Activated T-cell treated with anti-CD3 and anti-CD28 coated beads, Interleukin-2, amount 50 U/mL, for 4 hours (primary cell): ENCODE measurements at places on chromosomes 11 and 22. TPM values are rescaled to one million over a fixed set of nuclear protein-coding genes. Genes with fewer than 3 reads are reported as not detected.

Gene LMO1
- total RNA-seq = not detected

Gene WNT7B
- 0.05 TPM for total RNA-seq

Gene SPI1
- 2.3 TPM for total RNA-seq

DNA sequence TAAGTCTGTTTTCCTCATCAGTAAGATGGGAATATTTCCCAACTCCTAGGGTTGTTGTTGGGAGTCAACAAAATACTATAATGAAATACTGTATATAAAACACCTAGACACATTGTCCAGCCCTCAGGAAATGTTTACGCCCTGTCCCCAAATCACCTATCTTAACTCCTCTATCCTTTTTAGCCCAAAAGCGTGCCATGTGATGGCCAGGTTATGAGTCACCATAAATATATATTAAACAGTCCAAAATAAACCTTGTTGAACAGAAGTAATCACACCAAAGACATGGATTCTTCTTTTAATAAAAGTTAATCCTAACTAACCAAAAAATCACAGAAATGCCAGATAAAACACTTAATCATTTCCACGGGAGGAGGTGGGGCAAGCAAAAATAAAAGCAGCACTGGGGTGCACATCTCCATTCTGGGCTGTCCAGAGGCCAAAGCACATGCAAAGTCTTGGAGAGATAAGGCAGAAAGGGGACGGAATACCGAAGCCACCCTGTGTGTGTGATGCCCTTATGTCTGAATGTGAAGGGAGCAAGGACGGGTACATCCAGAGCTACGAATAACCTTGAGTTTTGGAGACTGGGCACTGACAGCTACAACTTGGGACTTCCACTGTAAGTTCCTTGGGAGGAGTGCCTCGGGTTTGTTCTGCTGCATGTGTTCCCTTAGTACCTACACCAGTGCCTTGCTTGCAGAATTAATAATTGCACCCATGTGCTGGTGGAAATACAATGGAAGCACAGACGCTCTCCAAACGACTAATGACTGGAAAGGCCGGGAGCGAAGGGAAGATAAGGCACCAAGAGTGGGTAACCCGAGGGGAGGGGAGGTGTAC, 1.1 kb downstream of the OSBP start:
- DNase-seq = no peak

DNA sequence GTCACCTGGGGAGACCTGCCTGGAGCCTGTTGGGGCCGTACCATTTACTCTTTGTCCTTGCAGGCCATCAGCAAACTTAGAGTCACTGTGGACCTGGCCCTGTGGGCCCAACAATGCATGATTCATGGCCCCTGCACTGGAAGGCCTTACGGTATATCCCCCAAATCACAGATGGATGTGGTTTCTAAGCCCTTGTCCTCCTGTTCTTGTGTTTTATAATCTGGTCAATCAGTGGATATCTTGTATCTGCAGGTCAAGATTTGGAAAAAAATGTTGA, 6.2 kb downstream of the TSKU start:
- DNase-seq = no peak

DNA sequence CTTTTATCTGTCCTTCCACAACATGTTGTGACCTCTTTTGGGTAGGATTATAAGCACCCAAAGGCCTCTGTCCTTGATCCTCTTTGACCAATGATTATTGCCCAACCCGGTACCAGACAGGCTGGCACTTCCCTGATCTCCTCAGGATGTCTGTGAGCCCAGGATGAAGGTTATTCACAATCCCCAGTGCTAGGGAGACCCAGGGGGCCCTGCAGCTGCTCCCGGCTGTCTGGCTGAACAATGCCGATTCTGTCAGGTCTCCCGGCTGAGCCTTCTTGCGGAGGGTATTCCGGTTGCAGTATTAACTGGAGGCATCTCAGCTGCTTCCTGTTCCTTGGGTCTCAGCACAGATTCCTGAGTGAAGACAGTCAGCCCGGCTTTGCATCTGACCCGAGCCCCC, 71.2 kb upstream of the CDON start:
- no peak for DNase-seq

- no peak for DNase-seq
These were observed 29.5 kb upstream of the ANO5 start for GRCh38 chr11:22163394-22163797.

DNA sequence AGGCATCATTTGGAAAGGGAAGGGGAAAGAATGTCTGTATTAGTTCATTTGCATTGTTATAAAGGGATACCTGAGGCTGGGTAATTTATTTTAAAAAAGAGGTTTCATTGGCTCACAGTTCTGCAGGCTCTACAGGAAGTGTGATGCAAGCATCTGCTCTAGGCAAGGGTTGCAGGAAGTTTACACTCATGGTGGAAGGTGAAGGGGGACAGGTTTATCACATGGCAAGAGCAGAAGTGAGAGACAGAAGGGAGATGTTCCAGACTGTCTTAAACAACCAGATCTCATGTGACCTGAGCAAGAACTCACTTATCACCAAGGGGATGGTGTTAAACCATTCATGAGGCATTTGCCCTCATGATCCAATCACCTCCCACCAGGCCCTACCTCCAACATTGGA, 90.6 kb downstream of the CCDC83 start:
- DNase-seq = no peak

DNA sequence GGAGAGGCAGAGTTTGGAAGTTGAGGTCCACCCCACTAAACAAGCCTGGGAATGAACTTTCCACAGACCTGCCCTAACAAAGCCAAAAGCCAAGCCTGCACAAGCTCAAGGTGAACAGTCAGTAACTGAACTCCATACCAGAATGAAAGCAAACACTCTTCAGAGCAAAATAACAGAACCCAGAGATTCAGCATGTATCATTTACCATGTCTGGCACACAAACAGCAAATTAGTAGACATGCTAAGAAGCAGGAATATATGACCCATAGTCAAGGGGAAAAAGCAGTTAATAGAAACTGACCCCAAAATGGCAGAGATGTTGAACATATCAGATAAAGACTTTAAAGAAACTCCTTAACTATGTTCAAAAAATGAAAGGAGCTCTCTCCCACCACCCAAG, 31.3 kb downstream of the TBX1 start:
- DNase-seq = no peak

DNA sequence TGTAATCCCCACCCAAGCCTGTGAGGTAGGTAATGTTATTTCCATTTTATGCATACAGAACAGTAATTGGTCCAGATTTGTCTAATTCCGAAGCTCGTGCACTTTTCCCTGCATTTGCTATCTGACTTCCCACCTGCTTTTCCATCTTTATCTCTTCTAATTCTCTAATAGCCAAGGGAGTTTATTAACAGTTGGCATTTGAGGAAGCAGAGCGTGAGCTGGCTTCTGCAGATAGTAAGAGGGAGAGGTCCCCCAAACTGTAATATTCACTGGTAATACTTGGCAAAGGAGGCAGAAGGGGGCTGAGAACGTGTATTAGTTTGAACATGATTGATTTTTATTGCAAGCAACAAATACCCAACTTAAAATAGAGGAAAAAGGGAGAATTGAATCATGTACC, 110.8 kb upstream of the SPON1 start:
- DNase-seq = no peak

- no peak for DNase-seq
These were observed 14.0 kb downstream of the RPUSD4 start for GRCh38 chr11:126197277-126197939.
